ENCODE measurements at places on chromosomes 6 and 20. TPM values are rescaled to one million over a fixed set of nuclear protein-coding genes. Genes with fewer than 3 reads are reported as not detected.
A peak's percentile ranks its signal among the peaks of the same experiment; 100 is the strongest.

Gene ULBP3
- total RNA-seq, result 1.4 TPM

Gene CENPQ
- total RNA-seq, result 4.3 TPM

Gene SMIM28
- not detected for total RNA-seq

Gene MAP7
- 3.2 TPM for total RNA-seq

Gene MOXD1
- 3.1 TPM for total RNA-seq

Gene DNAH8
- total RNA-seq, result not detected

Gene ACTL10
- total RNA-seq, result 0.19 TPM

Gene ESR1
- total RNA-seq, result 1.4 TPM

Gene EDN1
- 2.9 TPM for total RNA-seq

Gene PSORS1C1
- 1.9 TPM for total RNA-seq

Gene RUNX2
- total RNA-seq, result 0.43 TPM

Gene SMLR1
- total RNA-seq, result not detected

Gene OR2H2
- not detected for total RNA-seq

Gene TRIM10
- not detected for total RNA-seq

DNA sequence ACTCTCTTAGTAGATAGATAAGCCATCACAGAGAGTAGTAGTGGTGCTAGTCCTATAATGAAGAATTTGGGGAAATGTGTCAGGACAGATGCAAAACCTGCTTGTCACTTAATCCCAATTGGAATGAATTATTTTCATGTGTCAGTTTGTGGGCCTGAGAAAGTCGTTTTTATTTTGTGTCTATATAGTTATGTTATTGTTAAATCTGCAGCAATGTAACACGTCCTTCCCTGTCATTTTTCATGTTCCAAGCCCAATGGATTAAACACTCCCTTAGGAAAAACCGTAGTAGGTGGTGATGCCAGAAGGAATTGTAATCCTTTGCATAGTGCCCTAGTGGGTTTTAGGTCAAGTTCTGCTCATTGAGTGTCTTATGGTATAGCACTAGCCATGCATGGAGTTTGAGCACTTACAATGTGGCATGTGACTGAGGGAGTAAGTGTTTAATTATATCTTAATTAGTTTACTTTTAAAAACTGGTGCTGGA, 105.9 kb upstream of the PRSS16 start:
- no peak for DNase-seq

DNA sequence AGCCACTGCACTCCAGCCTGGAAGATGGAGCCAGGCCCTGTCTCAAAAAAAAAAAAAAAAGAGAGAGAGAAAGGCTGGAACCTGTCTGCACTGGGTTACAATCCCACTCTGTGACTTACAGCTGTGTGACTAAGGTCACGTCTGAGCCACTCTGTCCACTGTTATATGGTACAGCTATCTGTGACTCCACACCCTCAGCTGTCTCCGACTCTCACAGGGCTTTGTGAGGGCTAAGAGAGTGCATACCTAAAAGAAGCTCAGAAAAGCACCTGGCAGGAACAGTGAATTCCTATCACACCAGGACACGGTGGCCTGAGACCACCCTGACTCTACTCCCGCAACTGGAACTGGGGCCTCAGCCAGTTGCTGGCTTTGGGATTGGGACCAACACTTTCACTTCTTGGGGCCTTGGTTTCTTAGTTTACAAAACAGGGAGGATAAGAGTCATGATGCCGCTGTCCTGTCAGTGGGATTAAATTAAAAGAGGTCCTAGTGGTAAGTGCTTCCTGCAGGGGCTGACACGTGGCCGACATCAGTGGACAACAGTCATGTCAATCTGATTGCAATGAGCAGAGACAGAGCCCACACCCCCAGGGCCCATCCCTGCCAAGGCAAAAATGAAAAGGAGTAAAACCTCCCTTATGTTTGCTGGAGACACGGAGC, 5.7 kb upstream of the CD93 start:
- DNase-seq, result no peak

- no peak for DNase-seq
Observed at GRCh38 chr20:36472637-36473090, 68.7 kb upstream of the MYL9 start.

- DNase-seq, result no peak
Observed at GRCh38 chr6:54248319-54248718, 59.9 kb upstream of the TINAG start.

- peak; percentile 25 for DNase-seq
Observed at GRCh38 chr6:7264041-7264440, 49.0 kb downstream of the SSR1 start.

DNA sequence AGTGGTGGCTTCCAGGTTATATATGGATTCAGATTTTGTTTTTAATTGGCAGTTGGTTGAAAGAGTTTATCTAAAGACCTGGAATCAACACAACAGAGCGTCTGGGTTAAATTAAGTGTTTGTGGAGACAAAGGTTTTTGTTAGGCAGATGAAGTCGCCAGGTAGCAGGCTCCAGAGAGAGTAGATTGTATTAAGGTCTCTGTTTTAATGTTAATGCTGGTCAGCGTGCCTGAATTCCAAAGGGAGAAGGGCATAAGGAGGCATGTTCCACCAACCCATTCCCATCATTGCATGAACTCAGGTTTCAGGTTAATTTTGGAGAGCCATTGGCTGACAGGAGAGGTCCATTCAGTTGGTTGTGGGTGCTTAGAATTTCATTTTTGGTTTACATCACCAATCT, 744.1 kb upstream of the GJE1 start:
- DNase-seq, result no peak

GRCh38 chr6:144657691-144658090, 372.6 kb downstream of the UTRN start:
- no peak for DNase-seq

DNA sequence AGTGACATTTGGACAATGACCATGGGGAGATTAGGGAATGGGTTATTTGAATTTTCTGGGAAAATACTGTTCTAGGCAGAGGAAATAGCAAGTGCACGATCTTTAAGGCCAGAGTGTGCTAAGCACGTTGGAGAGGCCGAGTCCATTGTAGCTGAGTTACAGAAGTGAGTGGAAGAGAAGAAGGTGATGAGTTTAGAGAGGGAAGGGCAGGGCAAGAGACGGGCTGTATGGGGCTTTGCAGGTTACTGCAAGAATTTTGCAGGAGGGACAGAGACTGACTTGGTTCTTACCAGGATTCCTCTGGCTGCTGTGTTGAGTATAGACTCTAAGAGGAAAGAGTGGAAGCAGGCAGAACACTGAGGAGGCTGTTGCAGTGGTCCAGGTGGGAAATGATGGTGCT, 1.1 kb upstream of the NCOA3 start:
- DNase-seq, result no peak

DNA sequence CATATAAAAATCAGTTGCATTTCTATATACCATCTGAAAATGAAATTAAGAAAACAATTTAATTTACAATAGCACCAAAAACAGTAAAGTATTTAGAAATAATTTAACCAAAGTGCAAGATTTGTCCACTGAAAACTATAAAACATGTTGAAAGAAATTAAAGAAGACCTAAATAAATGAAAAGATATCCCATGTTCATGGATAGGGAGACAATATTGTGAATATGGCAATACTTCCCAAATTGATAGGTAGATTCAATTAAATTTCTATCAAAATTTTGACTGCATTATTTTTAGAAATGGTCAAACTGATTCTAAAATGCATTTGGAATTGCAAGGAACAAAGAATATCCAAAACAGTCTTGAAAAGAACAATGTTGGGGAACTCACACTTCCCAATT, 17.6 kb upstream of the POU3F2 start:
- DNase-seq, result no peak

- no peak for DNase-seq
Observed at GRCh38 chr20:15059438-15059837, 722.0 kb upstream of the FLRT3 start.

DNA sequence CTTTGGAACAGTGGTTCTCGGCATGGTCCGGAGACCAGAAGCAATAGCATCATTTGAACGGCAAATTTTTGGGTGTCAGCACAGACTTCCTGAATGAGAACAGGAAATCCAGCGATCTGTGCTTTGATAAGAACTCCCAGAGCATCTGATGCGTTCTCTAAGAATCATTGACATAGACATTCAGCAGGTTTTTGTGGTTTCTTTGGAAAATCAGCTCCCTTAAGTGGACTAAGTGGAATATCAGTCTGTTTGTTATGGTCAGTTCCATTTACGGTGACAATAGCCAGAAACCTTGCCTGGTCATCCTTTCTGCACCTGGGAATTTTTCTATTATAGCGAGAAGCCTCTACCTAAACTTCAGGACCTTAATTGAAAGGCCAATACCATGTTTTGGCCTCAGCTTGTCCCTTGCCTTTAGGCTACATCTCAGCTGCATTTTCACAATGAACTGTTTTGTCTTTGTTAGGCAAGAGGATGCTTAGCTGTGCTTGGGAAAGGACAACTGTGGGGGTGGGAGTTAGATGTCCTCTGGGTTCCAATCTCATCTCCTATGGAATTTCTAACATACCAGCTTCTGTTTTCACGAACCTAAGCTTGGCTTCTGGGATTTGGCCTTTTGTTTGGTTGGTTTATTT, 299.7 kb downstream of the CDKAL1 start:
- DNase-seq, result no peak

- no peak for DNase-seq
Observed at GRCh38 chr6:141580131-141580530, 552.6 kb upstream of the GJE1 start.

GRCh38 chr6:36160147-36160760, 29.9 kb downstream of the MAPK13 start:
- DNase-seq, result no peak

GRCh38 chr6:49264496-49264895, 198.6 kb downstream of the MMUT start:
- DNase-seq, result no peak

DNA sequence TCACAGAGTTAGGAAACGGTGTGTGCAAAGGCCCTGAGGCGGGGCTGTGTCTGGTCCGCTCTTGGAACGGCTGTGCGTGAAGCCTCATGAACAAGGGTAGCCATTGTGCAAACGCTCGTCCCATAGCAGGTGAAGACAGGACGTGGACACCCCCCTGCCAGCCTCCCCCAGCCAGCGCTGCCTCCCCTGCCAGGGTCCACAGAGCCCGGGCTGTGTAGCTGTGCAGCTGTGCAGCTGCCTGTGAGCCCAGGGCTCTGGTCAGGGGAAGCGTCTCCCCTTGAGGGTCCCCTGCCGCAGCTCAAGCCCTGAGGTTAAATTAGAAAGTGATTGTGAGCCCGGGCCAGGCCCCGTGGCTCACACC, 139.4 kb downstream of the TAF4 start:
- DNase-seq, result peak; percentile 30

DNA sequence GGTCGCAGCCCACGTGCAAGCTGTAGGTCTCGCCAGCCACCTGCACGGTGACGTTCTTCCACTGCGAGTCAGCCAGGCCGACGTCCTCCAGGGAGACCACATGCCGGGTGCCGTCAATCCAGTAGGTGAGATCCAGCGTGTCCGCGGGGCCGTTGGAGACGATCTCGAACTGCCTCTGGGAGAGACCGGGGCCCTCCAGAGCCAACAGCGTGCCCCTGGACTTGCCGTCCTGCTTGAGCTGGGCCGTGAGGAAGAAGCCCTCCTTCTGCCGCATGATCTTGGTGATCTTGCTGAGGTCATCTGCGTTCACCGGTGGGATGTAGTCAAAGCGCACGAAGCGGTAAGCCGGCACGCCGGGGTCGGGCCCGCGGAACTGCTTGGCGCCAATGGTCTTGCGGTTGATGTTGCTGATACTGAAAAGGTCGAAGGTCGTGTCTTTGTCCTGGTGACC, 5.1 kb downstream of the THBS2 start:
- no peak for DNase-seq

DNA sequence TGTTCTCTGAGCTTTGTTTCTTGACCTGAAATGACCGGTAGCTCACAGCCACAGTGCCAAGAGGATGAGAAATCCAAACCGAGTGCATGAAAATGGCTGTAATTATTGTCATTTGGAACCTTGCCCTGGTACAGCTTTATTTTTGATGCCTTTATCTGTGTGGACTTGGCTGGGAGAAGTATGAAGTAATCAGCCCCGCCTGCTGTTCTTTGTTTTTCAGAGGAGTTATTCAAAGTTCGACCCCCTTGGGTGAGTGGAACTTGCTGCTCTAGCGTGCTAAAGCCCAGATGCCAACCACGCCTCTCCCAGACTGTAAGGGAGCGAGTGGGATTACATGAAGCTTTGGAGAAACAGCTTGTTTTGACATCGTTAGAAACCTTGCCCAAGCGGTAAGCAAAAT, 48.3 kb downstream of the ECT2L start:
- peak; percentile 79 for DNase-seq

- DNase-seq, result no peak
Observed at GRCh38 chr20:10336959-10337729, 96.9 kb downstream of the MKKS start.

- no peak for DNase-seq
Observed at GRCh38 chr6:125910527-125910926, 46.0 kb upstream of the HINT3 start.

DNA sequence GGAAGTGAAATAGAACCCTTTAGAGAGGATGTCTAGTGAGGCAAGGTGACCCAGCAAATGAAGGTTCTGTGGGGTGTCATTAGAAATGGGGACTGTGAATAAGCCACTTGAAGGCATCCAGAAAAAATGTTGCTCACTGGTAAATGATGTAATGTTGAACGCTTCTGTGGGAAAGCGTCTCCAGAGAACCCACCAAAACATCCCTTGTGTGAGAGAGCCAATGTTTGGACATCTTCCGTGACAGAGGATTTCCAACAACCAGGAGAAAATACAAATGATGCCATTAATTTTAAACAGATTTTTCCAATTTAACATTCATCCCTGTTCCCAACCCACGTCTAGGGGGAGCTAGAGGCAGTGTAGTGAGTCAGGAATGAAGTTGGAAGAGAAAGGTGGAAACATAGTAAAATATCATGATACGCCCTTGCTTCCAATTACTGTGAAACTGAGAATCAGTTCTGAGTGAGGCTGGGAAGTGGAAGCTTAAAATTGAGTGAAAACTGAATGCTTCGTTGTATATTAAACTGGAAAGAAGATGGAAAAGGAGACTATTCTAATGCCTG, 584.2 kb downstream of the CD109 start:
- no peak for DNase-seq

DNA sequence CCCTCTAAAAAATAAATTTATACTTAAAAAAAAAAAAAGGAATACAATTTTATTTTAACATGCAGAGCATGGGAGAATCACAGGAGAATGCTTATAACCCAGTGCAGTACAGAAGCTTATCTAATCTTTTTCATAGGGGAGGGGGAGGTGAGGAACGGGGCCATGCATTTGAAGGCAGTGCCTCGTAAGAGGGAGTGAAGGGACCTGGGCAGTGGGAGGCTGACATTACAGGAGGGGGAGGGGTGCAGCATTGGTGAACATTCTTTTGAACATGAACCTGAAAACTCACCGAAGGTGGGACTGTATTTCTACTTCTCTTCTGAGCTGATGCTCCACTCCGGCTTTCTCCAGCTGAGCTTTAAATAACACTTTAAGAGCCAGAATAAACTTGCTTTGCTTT, 9.3 kb downstream of the AURKA start:
- DNase-seq, result no peak

DNA sequence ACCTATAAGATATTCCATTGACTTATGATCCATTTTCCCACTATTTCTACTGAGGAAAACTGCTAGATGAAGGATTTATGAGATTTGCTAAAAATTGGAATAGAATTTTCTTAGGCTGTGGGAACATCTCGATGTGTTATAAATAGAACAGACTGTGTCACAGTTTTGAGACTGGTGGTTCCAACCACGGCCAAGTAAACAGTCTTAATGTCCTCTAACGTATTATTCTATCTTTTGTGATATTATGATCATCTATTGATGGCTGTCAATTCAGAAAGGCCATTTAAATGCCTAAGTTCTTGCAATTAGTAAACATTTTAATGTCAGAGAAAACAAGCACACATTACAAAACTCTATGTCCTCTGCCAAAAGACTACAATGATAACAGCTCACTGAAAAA, 71.5 kb upstream of the PLN start:
- no peak for DNase-seq

- no peak for DNase-seq
Observed at GRCh38 chr20:50387996-50388332, 122.2 kb upstream of the PTPN1 start.

- no peak for DNase-seq
Observed at GRCh38 chr6:63213325-63213724, 2.1 kb downstream of the FKBP1C start.
